ENCODE measurements at places on chromosomes 2 and 18.

GRCh38 chr2:74100254-74101216 is 47.2 kb downstream of the BOLA3 start:
- no peak for ATAC-seq

- ATAC-seq: peak; percentile 83
Measured at GRCh38 chr2:31138037-31138962, at the start of gene GALNT14. TSS of gene GALNT14 (minus strand) at chr2:31138440. CDS start at chr2:31138086, 354 bp downstream.

GRCh38 chr2:68230241-68231060 is 21.9 kb downstream of the PPP3R1 start:
- ATAC-seq: no peak

GRCh38 chr2:11079136-11079824 is 76.0 kb upstream of the SLC66A3 start:
- ATAC-seq: no peak

DNA sequence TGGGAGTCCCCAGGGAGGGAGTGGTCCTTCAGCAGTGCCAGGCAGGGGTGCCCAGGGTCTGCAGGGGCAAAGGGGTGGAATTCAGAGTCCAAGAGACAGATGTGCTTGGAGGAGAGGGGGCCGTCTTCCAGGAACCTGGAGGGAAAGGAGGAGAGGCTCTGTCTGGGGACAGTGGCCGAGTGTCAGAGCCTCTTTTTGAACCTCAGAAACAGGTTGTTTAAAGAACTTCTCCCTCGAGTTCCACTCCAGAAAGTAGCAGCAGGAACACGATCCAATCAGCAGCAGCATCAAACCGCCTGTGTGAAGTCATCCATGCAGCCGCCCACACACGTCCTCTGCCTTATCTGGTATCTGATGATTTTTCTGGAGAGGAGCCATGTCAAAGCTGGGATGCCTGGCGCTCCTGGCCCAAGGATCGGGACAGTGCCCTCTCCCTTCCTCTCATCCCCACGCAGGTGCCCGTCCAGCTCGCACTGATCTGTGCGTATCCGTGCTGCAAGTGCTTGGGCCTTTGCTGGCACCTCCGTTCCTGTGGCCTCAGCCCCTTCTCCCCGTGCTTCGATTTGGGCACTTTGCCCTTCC is 205.1 kb downstream of the NDUFA10 start:
- ATAC-seq: no peak

DNA sequence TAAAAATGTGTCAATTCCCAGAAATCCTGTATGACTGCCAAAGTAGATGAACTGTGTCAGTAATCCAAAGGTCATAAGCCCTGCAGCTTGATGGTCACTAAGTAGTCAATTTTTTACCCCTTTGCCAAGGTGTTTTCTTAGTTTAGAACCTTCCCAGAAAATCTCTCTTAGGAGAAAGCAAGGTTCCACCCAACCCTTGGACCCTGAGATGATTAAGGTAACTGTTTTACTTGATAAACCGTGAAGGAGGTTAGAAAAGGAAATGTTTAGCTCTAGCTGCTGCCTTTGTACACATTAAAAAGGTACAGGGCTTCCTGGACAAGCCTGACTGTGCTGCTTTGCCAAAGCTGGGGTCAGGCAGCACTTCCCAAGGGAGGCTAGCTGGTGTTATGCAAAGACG is 24.4 kb upstream of the LRP2 start:
- ATAC-seq: no peak

DNA sequence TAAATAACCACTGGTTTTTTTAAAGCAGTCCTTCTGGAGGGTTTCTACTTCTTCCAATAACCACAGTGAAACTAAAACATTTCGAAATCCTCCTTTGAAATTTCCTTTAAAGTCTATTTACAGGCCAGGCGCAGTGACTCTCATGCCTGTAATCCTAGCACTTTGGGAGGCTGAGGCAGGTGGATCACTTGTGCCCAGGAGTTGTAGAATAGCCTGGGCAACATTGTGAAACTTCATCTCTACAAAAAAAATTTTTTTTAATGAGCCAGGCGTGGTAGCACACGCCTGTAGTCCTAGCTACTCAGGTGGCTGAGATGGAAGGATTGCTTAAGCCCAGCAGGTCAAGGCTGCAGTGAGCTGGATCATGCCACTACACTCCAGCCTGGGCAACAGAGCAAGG is 15.2 kb downstream of the KIDINS220 start:
- no peak for ATAC-seq
